ENCODE measurements at places on chromosomes 16 and 17. TPM values are rescaled to one million over a fixed set of nuclear protein-coding genes. Genes with fewer than 3 reads are reported as not detected.

DNA sequence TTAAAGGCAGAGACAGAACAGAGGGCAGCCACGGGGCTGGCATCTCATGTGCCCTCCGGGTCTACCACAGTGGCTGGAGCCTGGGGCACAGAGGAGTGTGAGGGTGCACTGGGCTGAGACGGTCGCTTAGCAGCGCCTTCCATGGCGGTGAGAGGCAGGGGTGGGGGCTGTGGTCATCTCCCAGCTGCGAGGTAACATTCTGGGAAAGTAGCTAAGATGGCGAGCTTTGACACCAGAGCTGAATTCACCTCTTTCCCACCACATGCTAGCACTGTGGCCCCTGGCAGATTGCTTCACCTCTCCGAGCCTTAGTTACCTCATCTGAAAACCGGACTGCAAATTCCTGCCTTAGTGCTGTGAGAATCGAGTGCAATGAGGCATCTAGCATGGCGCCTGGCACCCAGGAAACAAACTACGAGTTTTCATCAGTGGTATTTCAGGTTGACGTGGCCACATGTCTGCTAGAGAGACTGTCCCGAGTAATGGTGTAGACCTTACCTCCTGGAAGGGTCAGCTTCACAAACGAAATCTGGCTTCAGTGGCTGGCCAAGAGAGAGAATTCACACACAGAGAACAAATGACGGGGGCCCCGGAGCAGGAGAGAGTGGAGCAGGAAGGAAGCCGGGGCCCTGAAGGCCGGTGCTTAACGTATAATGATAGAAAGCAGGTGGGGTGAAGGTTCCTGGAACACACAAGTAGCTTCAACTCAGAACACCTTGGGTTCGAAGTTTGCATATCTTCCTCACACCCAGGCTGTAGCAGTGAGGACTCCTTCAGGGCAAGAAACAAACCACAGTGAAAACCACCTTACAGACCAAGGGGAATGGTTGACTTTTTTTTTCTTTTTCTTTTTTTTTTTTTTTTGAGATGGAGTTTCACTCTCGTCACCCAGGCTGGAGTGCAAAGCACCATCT, 63.9 kb upstream of the RPH3AL start:
- DNase-seq, result no peak

DNA sequence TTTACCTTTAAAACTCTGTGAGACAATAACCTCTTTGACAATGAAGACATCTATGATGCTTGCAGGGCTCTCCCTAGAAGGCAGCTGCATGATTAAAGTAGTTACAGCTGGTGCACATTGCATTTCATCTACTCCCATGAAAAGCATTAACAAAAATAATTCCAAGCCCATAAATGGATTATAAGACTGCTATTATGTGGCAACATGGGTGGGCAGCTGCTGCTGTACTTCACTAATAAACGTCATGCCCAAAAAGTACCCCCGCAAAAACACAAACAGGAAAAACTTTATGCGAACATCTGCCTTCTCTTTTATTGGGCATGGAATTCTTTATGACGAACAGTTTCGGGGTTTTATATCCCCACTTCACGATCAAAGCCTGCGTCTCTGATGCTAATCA, 224.9 kb downstream of the CA10 start:
- no peak for DNase-seq

DNA sequence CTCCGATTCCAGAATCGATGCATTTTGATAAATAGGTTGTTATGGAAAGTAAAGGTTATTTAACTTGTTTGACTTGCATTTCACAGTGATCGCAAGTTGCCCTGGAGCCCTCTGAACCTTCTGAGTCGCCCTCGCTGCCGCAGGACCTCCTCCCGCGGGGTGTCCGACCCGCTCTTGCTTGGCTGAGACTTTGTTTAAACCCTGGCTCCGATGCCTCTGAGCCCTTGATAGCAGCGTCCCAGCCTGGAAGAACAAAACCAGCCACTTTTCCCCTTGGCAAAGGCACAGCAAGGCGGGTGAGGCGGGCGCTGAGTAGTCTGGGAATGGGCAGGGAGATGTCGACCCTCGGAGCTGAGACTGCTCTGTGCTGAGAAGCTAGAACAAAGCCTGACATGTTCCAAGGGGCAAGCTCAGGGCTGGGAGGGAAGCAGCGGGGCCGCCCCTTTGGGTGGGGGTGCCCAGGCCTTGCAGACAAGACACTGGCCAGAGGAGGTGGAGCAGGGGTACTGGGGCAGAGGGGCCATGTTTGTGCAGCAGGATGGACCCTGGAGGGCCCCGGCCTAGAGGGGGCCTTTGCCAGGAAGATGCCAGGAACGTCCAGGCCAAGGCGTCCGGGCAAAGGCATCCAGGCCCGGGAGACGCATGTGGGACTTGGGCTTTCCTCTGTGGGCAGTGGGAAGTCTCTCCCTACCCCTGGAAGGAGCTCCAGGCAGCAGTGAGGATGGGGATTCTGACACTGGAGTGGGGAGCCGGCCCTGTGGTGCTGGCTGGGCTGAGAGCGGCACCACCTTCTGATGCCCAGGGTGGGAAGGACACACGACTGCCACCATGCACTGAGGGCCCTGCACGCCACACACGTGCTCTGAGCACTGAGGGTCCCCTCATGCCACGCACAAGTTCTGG, 30.3 kb upstream of the CDH15 start:
- peak; percentile 10 for DNase-seq

GRCh38 chr16:26905336-26905735, 161.4 kb upstream of the C16orf82 start:
- no peak for DNase-seq

DNA sequence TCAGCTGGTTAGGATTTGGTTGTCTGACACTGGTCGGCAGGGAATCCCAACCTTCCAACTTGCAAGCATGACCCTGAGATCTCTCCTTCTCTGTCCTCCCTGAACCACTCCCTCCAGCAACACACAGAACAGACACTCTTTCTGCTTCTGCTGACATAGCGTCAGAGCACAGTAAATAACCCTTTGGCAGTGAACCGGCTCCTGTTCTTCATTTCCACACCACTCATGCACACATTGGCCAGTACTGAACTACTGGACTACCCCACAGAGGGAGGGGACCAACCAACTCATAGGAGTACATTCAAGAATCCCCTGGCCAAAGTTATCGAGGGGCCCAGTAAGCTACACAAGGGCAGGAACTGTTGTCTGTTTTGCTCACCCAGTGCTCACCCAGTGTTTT, 138.2 kb downstream of the ZNF423 start:
- DNase-seq, result no peak

DNA sequence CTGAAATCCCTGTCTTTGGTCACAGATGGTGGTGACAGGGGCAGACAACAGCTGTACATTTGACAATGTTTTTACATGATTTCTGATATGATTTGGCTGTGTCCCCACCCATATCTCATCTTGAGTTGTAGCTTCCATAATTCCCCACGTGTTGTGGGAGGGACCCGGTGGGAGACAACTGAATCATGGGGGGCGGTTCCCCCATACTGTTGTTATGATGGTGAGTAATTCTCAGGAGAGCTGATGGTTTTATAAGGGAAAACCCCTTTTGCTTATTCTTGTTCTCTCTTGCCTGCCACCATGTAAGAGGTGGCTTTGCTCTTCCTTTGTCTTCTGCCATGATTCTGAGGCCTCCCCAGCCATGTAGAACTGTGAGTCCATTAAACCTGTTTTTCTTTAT, 353.9 kb downstream of the CPPED1 start:
- no peak for DNase-seq

DNA sequence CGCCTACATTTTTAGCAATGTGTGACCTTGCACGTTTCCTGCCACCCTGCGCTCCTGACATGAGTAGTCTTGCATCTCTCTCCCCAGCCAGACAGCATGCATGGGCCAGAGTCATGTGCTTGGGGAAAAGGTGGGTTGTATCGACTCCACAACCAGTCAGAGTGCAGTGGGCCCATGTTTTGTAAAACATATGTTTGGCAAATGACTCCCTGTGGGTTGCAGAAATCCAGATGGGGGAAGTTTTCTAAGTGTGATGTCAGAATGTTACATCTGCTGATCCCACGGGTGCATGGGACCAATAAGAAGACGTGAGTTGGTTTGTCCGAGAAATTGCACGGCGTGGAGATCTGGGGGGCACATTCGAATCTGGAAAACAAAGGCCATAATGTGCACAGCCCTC, 147.1 kb downstream of the FOXL1 start:
- DNase-seq, result no peak

- no peak for DNase-seq
Measured at GRCh38 chr17:73584987-73585386, 59.3 kb downstream of the SDK2 start.

DNA sequence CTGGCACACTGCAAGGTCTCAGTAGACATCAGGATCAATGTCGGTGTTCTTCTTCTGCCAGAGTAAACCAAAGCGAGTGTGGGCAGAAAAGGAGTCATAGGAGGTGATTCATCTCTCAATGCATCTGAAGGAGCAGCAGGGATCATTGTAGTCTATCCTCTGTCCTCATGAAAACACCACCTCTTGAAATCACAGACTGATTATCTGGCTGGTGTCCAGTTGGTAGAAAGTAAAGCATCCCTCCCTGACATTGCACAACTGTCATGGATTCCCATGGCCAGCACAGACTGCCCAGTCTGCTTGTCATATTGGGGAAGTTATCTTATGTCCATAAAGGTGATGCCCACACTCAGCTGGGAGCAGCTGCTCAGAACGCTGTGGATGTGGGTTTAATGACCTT, 74.1 kb downstream of the ABCC12 start:
- DNase-seq, result no peak

GRCh38 chr16:87919681-87919994, 16.7 kb downstream of the CA5A start:
- no peak for DNase-seq

DNA sequence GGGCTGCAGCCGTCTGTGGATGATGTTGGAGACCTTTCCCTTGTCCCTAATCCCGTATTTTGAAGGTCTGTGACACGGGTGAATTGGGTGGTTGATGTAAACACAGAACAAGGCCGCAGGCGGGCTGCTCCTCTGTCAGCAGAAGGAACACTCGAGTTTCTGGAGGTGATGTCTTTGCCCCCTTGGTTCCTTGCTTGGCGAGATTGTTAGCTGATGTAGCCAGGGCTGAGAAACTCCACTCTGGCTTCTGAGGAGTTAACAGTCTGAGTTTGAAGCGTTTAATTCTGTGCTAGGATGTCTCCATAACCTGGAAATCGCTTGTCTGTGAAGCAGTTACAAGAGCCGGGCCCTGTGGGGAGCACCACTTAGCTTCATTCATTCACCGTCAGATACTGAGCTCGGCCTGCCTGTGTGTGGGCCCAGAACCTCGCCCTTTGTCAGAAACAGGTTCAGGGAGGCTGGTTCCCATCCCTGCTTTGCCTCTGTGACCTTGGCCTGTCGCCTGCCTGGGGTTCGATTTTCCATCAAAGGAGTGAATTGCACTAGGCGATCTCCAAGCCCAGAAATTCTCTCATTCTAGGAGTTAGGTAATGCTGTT, 1.3 kb downstream of the MAPK8IP3 start:
- DNase-seq, result no peak

GRCh38 chr17:17527956-17528500, 31.8 kb upstream of the RASD1 start:
- DNase-seq, result no peak

- no peak for DNase-seq
Measured at GRCh38 chr16:4790871-4791270, 2.7 kb upstream of the SEPTIN12 start.

DNA sequence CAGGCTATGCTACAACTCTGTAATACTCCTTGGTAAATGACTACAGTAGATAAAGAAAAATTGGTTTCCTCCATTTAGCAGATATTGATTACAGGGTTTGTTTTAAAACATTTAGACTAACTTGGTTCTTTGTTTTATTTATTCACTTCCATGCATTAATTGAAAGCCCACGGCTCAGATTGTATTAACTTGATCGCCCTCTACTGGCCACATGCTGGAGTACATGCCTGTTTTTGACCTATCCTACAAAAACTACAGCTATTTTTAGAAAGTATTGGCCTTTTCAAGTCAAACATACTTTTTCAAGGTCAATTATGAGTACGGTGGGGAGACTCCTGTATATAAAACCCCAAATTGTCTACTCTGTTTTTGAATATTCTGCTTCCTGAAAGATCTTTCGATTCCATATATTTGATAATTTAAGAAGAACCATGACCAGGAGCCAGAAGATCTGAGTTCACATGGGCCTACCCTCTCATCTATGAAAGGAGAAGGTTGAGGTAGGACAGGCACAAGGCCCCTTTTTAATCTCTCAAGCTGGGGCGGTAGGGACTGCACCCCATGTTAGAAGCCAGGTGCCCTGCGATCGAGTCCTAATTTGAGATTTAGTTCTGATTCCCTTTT, 51.8 kb downstream of the CA10 start:
- DNase-seq, result peak; percentile 62

GRCh38 chr17:2799653-2800052, 3.4 kb downstream of the RAP1GAP2 start:
- DNase-seq, result no peak

- DNase-seq, result no peak
Measured at GRCh38 chr17:51507444-51507843, 247.1 kb downstream of the UTP18 start.

DNA sequence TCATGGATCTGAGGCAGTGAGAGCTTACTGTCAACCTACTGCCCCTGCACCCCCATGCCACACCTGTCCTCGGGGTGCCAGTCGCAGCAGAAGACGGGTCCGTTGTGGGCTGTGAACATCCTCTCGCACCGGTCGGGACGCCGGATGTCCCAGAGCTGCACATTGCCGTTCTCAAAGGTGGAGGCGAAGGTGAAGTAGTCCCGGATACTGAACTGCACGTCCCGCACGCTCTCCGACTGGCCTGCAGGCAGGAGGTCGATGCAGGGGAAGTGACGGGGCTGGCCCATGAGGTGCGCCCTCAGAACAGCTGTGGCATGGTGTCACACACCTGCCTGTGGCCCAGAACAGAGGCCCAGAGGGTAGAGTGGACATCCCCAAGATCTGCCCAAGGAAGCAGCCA, 2.7 kb downstream of the WDR24 start:
- no peak for DNase-seq

GRCh38 chr16:81277541-81278080, 37.2 kb upstream of the GAN start:
- DNase-seq, result no peak

- DNase-seq, result no peak
Measured at GRCh38 chr16:24900230-24900629, 54.5 kb downstream of the SLC5A11 start.

GRCh38 chr17:27559506-27560481, 71.2 kb upstream of the LGALS9 start:
- no peak for DNase-seq

DNA sequence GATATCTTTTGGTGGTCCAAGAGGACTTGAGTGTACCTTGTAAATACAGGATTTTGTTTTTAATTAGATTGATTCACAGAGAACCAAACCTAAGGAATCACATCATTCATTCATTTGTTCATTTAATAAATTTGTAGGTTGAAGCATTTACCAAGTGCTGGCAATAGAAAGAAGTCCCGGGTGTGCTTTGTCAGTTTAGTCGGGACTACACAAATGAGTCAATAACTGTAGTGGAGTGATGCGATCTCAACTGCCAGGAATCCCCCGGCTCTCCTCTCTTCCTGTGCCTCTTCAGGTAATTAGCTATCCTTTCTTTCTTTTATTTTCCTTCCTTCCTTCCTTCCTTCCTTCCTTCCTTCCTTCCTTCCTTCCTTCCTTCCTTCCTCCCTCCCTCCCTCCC, 1.4 kb upstream of the WWOX start:
- DNase-seq, result no peak

RAB37 gene
- 2.1 TPM for total RNA-seq

USH1G gene
- total RNA-seq, result 0.12 TPM

TEX14 gene
- total RNA-seq, result 0.20 TPM

PRSS22 gene
- total RNA-seq, result not detected

GPR179 gene
- 0.07 TPM for total RNA-seq

RHBDF1 gene
- 25.2 TPM for total RNA-seq

CAVIN1 gene
- 0.32 TPM for total RNA-seq

DOC2B gene
- total RNA-seq, result 109 TPM

CPHXL2 gene
- total RNA-seq, result not detected

NPIPB5 gene
- total RNA-seq, result 278 TPM

TRPV2 gene
- total RNA-seq, result 27.0 TPM

RTN4RL1 gene
- total RNA-seq, result 50.3 TPM

MIS12 gene
- total RNA-seq, result 23.2 TPM
